ENCODE measurements at places on chromosomes 16 and 17.

- no peak for DNase-seq
Measured at GRCh38 chr17:75411328-75412067, 6.0 kb upstream of the GRB2 start.

DNA sequence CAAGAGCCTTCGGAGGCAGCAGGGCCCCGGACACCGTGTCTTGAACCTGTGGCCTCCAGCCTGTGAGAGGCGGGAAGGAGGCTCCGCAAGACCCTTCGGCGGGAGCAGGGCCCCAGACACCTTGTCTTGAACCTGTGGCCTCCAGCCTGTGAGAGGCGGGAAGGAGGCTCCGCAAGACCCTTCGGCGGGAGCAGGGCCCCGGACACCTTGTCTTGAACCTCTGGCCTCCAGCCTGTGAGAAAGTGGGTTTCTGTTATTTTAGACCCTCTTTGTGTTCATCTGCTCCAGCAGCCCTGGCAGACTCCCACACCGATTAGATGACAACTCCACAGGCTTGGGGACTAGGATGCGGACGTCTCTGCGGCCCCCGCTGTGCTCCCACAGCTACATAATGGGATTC is 30.0 kb downstream of the FBXO31 start:
- DNase-seq, result no peak

GRCh38 chr17:35006345-35006744 is 26.0 kb downstream of the LIG3 start:
- DNase-seq, result no peak

DNA sequence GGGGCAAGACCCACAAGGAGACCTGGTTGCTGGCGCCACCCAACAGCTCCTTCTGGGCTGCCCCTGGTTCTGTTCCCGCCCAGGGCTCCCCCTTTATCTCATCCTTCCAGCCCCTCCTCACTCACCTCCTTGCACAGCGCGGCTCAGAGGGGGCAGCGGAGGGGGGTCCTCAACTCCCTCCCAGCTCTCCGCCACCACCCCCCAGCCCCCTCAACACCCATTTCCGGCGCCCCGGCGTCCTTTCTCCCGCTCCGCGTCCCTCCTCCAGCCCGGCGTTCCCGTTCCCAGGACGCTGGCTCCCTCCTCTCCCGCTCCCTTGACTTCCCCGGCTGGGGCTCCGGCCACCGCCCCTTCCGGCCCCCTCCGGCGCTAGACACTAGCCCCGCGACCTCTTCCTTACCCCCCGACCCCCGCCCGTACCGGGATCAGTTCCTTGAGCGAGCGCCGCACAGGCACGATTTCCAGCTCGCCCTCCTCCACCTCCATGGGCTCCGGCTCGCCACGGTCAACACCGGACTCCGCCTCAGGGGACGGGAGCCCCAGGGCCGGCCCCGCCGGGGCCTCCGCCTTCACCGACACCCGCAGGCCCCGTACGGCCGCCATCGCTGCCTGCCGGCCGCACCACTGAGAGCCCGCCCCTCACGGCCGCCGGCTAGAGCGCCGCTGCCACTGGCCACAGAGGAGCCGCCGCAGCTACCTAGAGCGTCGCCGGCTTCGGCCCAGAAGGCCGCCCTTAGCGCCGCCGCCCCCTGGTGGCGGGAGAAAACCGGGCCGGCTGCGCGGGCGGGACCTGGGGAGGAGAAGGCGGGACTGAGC is at the start of gene NCBP3:
Gene NCBP3, minus strand, starts transcription at position 626 of the 816 bp plus-strand sequence. Its CDS starts 23 bp downstream, at position 603.
- peak; percentile 98 for DNase-seq

- DNase-seq, result no peak
Measured at GRCh38 chr17:67238991-67239390, 6.0 kb downstream of the HELZ start.

- DNase-seq, result no peak
Measured at GRCh38 chr17:15354256-15354655, 12.9 kb upstream of the TEKT3 start.

- DNase-seq, result no peak
Measured at GRCh38 chr17:42520540-42520951, 15.5 kb upstream of the NAGLU start.

- no peak for DNase-seq
Measured at GRCh38 chr16:3597226-3597625, 14.2 kb downstream of the SLX4 start.

DNA sequence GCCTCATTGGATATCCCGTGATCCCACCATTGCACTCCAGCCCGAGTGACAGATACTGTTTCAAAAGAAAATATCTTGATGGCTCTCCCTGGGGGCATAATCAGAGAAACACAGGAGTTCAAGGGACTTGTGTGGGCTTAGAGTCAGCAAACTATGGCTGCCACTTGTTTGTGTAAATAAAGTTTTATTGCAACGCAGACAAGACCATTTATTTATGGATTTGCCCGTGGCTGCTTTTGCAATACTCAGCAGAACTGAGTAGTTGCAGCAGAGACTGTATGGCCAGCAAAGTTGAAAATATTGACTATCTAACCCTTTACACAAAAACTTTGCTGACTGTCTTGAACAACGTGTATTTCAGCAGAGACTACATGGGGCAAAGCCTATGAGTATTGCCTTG is 75.5 kb upstream of the GPRC5B start:
- DNase-seq, result no peak

DNA sequence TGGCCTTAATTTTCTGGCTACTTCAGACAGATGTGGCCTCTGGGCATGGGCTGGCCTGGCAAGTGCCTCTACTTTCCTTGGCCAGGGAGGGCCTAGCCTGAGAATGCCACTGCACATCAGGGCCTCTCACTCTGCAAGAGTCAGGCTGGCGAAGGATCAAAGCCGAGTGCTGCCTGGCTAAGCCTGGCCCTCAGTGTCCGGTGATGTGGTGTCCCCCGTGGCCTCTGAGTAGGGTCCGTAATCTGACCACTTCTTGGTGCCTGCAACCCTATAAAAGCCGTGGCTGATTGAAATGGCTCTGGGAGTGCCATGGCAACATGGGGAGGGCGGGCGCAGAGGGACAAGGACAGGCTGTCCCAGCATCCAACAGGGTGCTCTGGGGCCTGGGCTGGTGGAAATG is 30.2 kb downstream of the TBX4 start:
- no peak for DNase-seq

DNA sequence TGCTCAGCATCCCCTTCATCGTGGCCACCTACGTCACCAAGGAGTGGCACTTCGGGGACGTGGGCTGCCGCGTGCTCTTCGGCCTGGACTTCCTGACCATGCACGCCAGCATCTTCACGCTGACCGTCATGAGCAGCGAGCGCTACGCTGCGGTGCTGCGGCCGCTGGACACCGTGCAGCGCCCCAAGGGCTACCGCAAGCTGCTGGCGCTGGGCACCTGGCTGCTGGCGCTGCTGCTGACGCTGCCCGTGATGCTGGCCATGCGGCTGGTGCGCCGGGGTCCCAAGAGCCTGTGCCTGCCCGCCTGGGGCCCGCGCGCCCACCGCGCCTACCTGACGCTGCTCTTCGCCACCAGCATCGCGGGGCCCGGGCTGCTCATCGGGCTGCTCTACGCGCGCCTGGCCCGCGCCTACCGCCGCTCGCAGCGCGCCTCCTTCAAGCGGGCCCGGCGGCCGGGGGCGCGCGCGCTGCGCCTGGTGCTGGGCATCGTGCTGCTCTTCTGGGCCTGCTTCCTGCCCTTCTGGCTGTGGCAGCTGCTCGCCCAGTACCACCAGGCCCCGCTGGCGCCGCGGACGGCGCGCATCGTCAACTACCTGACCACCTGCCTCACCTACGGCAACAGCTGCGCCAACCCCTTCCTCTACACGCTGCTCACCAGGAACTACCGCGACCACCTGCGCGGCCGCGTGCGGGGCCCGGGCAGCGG is 3.2 kb downstream of the UTS2R start:
- no peak for DNase-seq

- no peak for DNase-seq
Measured at GRCh38 chr16:48462106-48462740, 77.0 kb upstream of the SIAH1 start.

GRCh38 chr16:55846598-55847346 is 13.9 kb upstream of the CES1 start:
- no peak for DNase-seq

GRCh38 chr17:8345951-8346665 is 6.5 kb downstream of the ODF4 start:
- no peak for DNase-seq

- DNase-seq, result no peak
Measured at GRCh38 chr17:39540611-39541010, 67.1 kb downstream of the NEUROD2 start.

DNA sequence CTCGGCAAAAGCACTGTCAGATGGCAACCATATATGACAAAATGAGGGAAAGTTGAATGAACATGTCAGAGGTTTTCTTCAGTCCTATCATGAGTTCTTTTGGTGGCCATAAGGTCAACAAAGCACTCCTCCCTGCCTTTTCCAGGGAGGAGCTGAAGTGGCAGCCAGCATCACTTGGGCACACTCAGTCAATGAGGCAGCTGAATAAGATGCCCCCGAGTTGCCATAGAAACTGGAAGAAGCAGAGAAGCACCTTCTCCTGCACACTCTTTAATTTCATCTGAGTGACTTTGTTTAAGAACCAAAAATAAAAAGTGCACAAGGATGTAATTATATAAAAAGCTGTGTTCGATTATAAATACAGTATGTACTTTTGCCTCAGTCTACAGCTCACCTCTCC is 16.0 kb downstream of the KCNJ2 start:
- DNase-seq, result no peak

- no peak for DNase-seq
Measured at GRCh38 chr16:73473713-73474112, 425.8 kb upstream of the ZFHX3 start.

DNA sequence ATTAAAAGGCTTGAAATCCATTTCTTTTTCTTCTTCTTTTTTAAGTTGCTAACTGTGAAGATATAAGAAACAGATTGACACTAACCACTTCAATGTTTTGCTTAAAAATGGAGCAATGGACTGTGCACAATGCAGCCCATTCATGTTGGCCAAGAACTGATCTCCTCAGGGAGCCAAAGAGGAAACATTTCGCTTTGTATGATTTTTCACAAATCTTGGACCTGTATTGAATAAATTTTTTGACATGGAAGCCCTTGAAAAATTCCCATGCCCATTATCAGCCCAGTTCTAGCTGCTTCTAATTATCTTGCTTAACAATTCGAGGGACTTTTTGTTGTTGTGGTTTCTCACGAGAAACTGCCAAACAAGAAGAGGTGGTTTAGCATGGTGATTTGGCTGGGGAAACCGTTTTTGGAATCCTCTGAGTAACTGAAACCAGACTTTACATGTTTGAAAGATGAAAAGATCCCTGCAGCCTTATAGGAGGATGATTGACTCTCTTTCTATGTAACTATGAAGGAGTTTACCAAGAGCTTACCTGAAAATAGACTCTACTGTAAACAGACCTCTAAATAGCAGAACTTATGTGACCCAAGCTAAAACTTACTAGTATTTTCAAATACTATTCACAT is 1389.4 kb upstream of the GOT2 start:
- DNase-seq, result no peak

DNA sequence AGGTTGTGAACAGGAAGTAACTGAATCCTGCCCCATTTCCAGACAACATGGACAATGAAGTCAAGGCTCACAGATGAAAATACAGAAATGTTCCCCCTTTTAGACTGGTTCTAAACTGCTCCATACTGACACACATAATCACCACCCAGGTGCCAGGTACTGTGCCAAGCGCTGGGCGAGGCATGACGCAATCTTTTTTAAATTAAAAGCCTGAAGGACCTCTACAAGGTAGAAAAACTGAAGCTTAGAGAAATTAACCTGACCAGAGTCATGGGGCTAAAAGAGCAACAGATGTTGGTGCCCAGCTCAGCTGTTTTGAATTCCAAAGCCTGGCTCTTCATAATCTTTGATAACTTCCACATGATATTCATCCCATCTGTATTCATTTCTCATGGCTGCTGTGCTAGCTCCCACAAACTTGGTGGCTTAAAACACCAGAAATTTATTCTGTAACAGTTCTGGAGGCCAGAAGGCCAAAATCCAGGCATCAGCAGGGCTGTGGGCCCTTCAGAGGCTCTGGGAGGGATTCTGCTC is 4.9 kb upstream of the RAB11FIP4 start:
- no peak for DNase-seq

DNA sequence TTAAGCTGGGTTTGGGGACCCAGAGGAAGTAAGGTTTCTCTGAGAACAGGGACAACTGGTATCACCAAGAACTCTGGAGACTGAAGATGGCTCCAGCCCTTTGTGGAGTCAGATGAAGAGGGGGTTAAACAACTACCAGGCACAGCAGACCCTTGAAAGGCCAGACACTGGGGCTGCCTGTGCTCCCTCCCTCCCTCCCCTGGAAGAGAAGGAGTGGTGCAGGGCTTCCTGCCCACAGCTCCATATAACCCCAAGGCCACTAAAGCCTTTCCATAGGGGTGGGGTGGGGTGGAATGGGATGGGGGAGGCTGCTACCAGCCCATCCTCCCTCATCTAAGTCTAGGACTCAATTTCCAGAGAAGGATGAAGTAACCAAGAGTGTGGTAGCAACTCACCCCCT is 66.7 kb downstream of the CCDC182 start:
- DNase-seq, result no peak

DNA sequence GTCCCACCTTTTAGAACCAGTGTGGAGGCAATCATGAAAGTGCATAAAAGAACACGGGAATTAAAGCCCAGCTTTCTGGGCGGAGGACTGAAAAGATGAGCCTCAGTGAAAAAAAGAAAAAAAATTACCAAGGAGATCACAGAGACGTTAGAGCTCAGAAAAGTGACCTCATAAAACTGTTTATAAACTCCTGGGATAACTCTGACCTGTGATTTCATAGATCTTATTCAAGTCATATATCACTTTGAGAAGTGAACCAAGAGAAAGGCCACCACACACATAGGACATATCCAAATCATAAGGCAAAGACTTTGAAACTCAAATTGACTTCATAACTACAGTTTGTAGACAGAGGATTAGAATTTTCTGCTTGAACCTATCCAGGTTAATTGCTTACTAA is 90.1 kb downstream of the KCNJ2 start:
- DNase-seq, result no peak

DNA sequence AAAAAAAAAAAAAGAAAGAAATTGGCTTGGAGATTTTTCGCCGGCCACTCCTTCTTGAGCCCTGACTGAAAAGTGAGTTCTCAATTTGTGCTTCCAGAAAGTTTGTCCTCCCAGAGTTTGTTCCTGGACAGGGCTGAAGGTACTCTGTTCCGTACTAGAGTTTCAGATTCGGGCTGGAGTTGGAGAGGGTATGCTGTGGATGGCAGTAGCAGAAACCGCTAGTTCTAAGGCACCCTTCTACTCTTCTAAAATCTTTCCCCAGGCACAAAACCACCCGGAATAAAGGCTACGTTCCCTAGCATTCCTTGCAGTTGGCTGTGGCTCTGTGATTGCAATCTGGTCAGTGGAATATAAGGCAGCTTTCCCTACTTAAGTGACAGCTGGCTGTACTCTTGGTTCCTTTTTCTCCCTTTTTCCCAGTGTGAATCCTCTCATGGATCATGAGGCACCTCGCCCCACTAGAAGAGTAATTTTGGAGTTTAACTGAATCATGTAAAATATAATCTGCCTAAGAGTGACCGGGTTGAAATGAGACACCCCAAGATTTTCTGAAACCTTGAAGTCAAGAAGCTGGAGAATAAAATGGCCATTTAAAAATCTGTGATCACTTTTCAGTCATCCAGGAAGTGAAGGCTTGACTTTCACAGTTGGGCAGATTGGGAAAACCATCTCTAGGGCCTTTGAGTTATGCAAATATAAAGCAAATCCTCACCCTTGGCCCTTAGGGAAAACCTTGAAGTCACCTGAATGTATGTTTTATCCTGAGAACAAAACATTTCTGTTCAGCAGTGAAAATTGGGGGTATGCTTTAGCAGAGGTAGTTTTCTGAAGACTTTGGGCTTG is 901 bp upstream of the HEATR6 start:
- peak; percentile 45 for DNase-seq

GRCh38 chr16:81181013-81181720 is 57.3 kb upstream of the BCO1 start:
- peak; percentile 96 for DNase-seq
